ENCODE measurements at places on chromosomes 11 and 22.

- DNase-seq = peak; percentile 41
Measured at GRCh38 chr11:115364896-115365295, 139.3 kb downstream of the CADM1 start.

GRCh38 chr11:115144014-115144413 is 360.2 kb downstream of the CADM1 start:
- DNase-seq = no peak

GRCh38 chr22:17214416-17215043 is 4.7 kb downstream of the ADA2 start:
- no peak for DNase-seq

GRCh38 chr22:33922349-33922681 is 2.0 kb upstream of the LARGE1 start:
- DNase-seq = peak; percentile 30

DNA sequence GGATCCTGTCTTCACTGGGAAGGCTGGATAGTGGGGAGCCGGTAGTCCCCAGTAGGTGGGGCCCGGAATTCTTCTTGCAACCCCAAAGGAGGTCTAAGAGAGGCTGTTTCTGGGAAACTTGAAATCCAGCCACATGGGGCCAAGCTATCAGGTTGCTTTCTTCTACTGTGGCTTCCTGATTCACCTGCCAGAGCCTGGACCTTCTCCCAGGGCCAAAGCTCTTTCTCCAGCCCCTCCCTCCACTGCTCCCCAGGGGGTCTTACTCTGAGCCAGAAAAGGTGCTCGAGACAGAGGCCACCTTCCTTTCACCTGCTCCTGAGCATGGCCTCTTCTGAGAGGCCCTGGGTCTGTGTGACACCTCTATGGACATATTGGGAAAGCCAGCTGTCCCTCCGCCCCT is 9.1 kb downstream of the TST start:
- DNase-seq = no peak

DNA sequence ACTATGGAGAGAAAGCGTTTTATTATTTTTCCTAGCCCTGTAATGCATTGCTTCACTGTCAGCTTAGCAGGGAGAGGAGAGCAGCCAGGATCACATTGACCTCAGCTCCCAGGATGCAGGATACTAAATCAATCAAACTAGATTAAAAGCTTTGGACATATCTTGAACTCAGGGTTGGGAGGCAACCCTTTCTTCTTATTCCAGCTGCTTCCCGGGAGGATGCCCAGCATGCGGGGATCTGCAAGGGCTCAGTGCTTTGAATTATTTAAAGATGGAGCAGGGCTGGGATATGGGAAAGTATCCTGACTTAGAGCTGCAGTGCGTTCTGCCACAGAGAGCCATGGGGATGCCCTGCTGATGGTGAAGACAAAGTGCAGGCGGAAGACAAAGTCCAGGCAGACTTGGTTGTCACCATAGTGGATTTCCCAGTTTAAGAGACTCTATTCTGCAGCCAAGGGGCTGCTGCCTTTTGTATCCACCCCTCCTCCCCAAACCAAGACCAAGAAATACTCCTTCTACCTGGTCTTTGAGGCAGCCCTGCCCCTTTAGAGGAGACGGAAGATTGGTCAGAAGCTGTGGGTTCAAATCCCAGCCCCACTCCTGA is 1035.0 kb downstream of the TBC1D22A start:
- DNase-seq = no peak

DNA sequence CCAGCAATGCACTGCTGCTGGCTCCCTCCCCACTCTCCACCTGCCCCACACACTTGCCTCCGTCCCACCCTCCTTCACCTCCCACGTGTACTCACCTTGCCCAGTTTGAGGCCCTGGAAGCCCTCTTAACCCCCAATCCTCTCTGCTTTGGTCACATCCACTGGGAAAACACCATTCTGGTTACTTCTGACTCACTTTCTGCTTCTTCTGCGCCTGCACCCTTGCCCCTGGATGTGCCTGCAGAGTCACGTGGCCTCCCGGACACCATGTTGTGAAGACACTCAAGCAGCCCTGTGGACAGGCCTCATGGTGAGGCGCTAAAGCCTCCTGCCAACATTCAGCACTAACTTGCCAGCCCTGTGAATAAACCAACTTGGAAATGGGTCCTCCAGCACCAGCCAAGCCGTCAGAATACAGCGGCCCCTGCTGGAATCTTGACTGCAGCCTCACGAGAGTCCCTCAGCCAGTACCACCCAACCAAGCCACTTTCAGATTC is 2.6 kb upstream of the NAALADL1 start:
- DNase-seq = peak; percentile 8

DNA sequence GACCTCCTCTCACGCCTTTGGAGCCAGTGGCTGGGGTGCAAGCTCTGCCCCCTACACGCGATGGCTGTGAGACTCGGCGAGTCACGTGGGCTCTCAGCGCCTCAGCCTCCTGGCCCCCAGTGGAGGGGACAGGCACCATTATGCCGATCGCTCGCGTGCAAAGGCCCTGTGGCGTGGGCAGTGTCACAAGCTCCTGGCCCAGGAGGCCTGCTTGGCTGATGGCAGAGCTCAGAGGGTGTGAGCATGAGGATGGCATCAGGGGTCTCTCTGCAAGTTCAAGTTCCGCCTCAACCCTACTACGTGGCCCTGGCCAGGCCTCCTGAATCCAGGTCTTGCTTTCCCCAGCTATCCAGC is 90.8 kb upstream of the KCNQ1OT1 start:
- DNase-seq = no peak

- DNase-seq = peak; percentile 90
Measured at GRCh38 chr22:37501610-37502341, 15.6 kb upstream of the MFNG start.

GRCh38 chr22:26276529-26277160 is 107.4 kb downstream of the SEZ6L start:
- DNase-seq = no peak

- DNase-seq = no peak
Measured at GRCh38 chr11:30147293-30147692, 83.5 kb upstream of the FSHB start.

- no peak for DNase-seq
Measured at GRCh38 chr11:96028746-96029145, 104.8 kb upstream of the MTMR2 start.

GRCh38 chr22:50319503-50319951 is 7.3 kb downstream of the DENND6B start:
- no peak for DNase-seq

GRCh38 chr11:86488553-86488952 is 113.9 kb downstream of the CCDC81 start:
- DNase-seq = no peak

DNA sequence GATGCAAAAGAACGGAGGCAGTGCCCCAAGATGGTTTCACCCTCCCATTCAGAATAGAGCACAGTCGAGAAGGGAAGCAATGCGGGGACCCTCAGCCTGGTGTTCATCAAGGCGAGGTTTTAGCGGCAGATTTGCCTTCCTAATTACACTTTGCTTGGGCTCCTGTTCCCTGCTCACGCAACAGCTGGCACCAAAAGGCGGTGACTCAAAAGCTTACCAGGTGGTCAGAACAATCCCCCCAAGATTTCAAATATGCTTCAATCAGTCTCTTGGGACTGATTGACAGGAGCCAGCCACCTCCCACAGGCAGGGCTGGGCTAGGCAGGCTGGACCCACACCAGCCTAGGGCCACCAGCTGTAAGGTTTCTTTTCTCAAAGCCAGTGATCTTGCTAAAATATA is 14.2 kb downstream of the IGSF9B start:
- DNase-seq = no peak

DNA sequence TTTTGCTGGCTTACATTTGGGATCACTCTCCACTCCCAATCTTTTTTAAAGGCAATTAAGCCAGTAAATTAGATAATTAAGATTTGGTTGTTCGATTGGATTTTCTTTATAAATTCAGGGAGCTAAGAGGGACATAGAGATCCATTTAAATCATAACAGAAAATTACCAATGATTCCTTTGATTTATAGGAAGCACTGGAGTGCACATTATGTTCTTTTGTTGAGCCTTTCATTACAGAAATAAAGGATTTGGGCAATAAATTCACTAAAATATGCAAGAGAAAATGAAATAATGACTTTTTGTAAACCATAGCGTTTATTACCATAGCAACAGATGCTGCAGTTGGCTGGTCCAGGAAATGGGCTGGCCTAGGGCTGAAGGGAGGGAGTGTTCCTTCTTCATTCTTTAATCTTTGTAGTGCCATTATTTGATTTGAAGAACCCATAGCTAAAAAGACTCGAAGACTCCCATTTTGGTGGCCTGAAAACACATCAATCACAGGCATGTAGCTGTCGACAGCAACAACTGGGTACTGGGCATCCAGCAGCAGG is 73.0 kb downstream of the C2CD3 start:
- DNase-seq = no peak

- no peak for DNase-seq
Measured at GRCh38 chr11:57815476-57815875, 53.9 kb downstream of the CTNND1 start.

GRCh38 chr11:69718147-69718546 is 14.3 kb upstream of the FGF19 start:
- no peak for DNase-seq

DNA sequence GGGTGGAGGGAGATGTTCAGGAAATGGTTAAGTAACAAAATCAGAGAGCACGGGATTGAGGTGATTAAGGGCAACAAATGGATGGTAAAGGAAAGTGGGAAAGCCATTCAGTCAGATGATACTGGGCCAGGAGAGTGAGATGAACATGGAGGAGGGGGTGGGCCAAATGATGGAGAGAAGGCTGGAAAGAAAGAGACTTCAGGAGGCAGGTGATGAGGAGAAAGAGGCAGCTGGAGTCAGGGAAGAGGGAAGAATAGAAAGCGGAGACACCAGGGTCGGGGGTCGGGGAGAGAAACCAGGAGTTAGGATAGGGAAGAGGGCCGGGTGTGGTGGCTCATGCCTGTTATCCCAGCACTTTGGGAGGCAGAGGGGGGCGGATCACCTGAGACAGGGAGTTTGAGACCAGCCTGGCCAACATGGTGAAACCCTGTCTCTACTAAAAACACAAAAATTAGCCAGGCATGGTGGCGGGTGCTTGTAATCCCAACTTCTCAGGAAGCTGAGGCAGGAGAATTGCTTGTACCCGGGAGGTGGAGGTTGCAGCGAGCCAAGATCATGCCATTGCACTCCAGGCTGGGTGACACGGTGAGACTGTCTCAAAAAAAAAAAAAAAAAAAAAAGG is 4.7 kb upstream of the KDM2A start:
- no peak for DNase-seq

DNA sequence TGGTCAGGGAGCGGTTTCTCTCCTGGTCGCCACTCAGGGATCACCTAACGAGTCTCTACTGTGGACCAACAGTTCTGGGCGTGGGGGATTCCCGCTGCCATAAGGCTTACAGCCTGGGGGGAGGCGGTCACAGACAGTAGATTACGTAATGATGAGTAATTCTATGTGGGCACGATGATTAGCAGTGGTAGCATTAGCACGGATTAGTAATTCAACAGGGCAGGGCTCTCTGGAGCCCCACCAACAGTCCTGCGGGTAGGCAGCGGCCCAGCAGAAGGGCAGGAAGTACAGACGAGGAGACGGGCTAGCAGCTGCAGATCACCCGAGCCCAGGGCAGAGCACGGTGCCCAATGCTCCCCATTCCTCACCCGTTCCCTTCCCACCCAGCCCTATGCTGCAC is 3.6 kb downstream of the SHISAL1 start:
- DNase-seq = peak; percentile 97

DNA sequence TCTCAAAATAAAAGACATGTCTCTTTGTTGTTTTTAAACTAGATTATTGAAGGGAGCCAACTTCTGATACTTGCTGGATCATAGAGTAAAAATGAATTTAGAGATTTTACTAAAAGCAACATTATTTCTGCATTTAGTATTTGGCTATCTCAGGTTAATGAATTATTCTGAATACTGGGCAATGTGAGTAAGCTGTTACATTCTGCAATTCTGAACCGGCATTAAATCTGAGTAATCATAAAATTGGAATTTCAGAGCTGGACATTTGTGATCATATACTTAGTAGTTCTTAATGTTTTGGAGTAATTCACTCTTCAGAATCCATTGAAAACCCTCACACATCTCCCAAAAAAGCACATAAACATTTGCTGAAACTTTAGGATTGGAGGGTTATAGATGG is 11.5 kb downstream of the POLD3 start:
- DNase-seq = no peak

- DNase-seq = no peak
Measured at GRCh38 chr11:67484847-67485311, 2.1 kb downstream of the AIP start.

GRCh38 chr11:59943997-59944714 is 5.9 kb downstream of the OOSP1 start:
- DNase-seq = no peak

- DNase-seq = no peak
Measured at GRCh38 chr11:31243706-31244105, 125.8 kb downstream of the DCDC1 start.

DNA sequence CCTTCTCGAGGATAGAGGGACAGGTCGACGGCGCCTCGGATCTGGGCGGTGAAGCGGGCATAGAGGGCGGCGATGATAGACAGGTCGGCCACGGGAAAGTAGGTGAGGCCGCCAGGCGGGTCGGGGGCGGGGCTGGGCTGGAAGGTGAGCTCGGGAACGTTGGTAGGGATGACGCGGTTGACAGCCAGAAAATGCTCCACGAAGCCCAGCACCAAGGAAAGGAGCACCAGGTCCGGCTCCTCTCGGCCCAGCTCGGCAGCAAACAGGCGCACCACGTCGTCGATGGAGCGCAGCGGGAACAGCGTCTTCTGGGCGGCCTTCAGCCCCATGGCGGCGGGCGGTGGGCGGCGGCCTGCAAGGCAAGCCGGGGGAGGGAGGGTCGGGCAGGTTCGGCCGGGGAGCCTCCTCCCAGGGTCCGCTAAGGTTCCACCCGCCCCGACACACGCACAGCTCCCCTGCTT is 540 bp downstream of the MEN1 start:
- DNase-seq = no peak

GRCh38 chr22:43412808-43413795 is 1.3 kb downstream of the MPPED1 start:
- no peak for DNase-seq

DNA sequence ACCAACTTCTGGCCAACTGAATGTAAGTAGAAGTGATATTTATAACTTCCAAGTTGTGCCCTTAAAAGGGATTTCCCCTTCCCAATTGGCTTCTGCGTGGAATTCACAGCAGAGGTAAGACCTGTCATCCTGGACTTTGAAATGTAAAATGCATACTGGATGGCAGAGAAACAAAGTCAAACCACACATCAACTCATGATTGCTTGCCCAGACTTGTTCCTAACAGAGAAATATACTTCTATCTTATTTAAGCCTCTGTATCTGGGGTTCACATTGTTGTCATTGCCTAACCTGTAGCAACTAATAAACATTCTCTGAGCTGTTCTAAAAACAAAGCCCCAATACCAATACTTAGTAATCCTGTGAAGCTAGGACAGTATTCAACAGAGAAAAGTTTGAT is 6.2 kb downstream of the ME3 start:
- DNase-seq = no peak

- peak; percentile 88 for DNase-seq
Measured at GRCh38 chr11:129950101-129951091, 52.2 kb downstream of the PRDM10 start.

DNA sequence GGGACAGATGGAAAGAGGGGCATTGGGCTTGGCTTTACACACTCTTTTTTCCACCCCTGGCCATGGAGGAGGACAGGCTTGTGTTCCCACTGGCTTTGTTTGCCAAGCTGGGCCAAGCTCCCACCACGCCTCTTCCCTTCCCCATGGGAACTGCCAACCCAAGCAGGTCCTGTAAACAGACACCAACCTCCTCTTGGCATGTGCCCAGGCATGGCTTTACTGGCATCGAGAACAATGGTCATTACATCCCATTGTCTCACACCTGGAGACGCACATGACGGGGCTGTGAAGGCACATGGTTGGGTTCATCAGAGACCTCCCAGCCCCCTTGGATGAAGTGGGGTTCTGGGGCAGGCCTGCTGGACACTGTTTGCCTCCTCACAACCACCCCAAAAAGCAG is 11.7 kb downstream of the SEC14L3 start:
- DNase-seq = no peak
